ENCODE measurements at places on chromosomes 4 and X.

DNA sequence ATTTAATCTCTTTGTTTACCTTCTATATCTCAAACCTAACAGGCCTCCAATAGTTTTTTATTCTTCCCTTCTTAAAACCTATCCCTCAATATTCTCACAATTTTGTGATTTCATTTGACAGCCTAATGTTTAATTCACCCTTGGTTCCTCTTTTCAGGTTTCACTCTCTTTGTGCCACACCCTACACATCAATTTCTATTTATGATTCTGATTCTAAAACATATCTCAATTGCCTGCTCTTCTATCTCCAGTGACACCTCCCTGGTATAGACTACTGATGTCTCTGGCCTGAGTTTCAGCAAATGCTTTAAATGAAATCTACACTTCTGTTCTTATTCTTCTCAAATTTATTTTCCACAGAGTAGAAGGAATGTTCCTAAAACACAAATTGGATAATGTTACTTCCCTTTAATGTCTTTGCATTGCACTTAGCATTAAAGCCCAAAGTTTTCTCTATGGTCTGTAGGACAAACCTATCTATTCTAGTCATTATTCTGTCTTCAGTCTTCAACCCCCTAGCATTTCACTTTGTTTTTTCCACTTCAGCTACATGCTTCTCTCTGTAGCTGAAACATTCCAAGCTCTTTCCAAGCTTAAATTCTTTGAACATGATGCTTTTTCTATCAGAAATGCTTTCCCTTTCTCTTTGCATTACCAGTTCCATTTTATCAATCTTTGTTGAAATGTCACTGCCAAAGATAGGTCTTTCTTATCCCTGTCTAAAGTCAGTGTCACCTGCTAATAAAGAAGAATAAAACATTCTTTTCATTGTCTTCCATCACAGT is 622.0 kb downstream of the CENPC start:
- peaks cover 3% of the 10 kb centered on the region for H3K4me1 ChIP-seq
- no peaks in the 10 kb centered on the region for H3K36me3 ChIP-seq
- DNase-seq: no peak
- H3K27ac ChIP-seq: no peak overlapping the region

DNA sequence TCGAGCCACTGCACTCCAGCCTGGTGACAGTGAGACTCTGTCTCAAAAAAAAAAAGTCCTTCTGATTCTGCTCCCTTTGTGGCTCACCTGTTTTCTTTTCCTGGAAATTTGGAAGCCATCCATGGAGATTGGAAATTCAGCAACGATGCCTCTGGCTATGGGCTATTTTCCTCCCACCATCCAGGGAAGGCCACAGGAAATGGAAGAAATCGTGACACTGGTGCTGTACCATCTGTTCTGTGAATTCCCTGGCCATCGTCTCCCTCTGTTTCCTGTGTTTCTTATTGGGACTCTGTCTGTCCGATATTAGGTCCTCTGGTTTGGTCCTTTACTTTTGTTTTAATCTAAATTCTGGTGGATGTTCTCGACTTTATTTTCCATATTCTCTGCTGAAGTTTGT is 29.4 kb upstream of the ADRA2C start:
- H3K36me3 ChIP-seq: no peaks in the 10 kb centered on the region
- H3K4me1 ChIP-seq: no peaks in the 10 kb centered on the region
- DNase-seq: no peak
- no peaks in the 10 kb centered on the region for H3K27me3 ChIP-seq
- no peak overlapping the region for H3K27ac ChIP-seq

GRCh38 chr4:766559-767283 is 59.2 kb downstream of the CPLX1 start:
- peaks cover 68% of the 10 kb centered on the region for H3K36me3 ChIP-seq
- DNase-seq: no peak
- no peaks in the 10 kb centered on the region for H3K4me1 ChIP-seq
- no peaks in the 10 kb centered on the region for H3K27me3 ChIP-seq
- peak overlapping the region; percentile 16 for H3K27ac ChIP-seq

- DNase-seq: no peak
- no peak overlapping the region for H3K27ac ChIP-seq
- H3K27me3 ChIP-seq: no peaks in the 10 kb centered on the region
- H3K36me3 ChIP-seq: no peaks in the 10 kb centered on the region
Measured at GRCh38 chrX:11724122-11725017, 33.7 kb upstream of the MSL3 start.

- H3K27ac ChIP-seq: no peak overlapping the region
- H3K36me3 ChIP-seq: peaks cover 49% of the 10 kb centered on the region
- no peaks in the 10 kb centered on the region for H3K27me3 ChIP-seq
Measured at GRCh38 chr4:7822877-7823276, 116.8 kb downstream of the AFAP1 start.

GRCh38 chr4:111632641-111633151 is 512.6 kb upstream of the FAM241A start:
- H3K27me3 ChIP-seq: no peaks in the 10 kb centered on the region
- H3K27ac ChIP-seq: no peak overlapping the region
- H3K4me1 ChIP-seq: peaks cover 4% of the 10 kb centered on the region
- DNase-seq: no peak
- no peaks in the 10 kb centered on the region for H3K36me3 ChIP-seq
- H3K4me3 ChIP-seq: no peak overlapping the region

DNA sequence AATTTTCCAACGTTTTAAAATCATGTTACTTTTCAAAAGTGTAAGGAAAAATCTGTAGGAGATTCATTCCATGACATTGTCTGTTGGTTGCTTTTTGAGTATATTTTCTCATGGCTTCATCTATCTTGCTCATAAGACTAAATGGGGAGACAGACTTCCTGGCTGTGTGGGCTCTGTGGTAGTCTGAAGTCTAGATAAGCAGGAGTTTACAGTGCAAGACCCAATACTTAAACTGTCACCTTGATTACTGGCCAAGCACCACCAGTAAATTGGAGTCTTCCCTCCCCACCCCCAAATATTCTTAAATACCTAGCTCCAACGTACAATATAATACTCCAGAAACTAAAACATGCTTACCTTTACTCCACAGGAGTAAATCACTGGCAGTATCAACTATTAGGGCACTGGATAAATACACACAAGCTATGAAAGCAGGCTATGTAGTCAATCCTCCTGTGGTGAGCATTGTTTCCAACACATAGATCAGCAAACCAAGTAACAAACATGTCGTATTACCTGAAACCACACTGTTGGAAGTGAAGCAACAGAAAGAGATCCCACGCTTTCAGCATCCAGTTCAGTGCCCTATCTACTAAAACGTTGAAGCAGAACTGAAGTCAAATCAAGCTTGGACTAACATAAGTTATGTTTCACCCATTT is 6.2 kb downstream of the HNRNPD start:
- H3K36me3 ChIP-seq: peaks cover 80% of the 10 kb centered on the region
- DNase-seq: no peak
- peak overlapping the region; percentile 99 for H3K4me3 ChIP-seq
- H3K27me3 ChIP-seq: no peaks in the 10 kb centered on the region
- H3K27ac ChIP-seq: no peak overlapping the region

- DNase-seq: no peak
- H3K4me3 ChIP-seq: no peak overlapping the region
- H3K27ac ChIP-seq: no peak overlapping the region
- no peaks in the 10 kb centered on the region for H3K36me3 ChIP-seq
- no peaks in the 10 kb centered on the region for H3K4me1 ChIP-seq
Measured at GRCh38 chr4:42473071-42473684, 75.9 kb downstream of the SHISA3 start.

- no peak for DNase-seq
- H3K4me1 ChIP-seq: no peaks in the 10 kb centered on the region
- H3K36me3 ChIP-seq: no peaks in the 10 kb centered on the region
- H3K27me3 ChIP-seq: no peaks in the 10 kb centered on the region
Measured at GRCh38 chr4:176354884-176355283, 35.1 kb downstream of the SPCS3 start.

- H3K27me3 ChIP-seq: no peaks in the 10 kb centered on the region
- no peak for DNase-seq
- H3K4me3 ChIP-seq: no peak overlapping the region
- H3K27ac ChIP-seq: no peak overlapping the region
- H3K36me3 ChIP-seq: no peaks in the 10 kb centered on the region
Measured at GRCh38 chrX:41449131-41449530, 2.0 kb downstream of the NYX start.

- no peaks in the 10 kb centered on the region for H3K27me3 ChIP-seq
- DNase-seq: no peak
- H3K4me1 ChIP-seq: peaks cover 17% of the 10 kb centered on the region
- H3K4me3 ChIP-seq: no peak overlapping the region
- no peak overlapping the region for H3K27ac ChIP-seq
- H3K36me3 ChIP-seq: peaks cover 74% of the 10 kb centered on the region
Measured at GRCh38 chr4:169099771-169100180, 89.7 kb upstream of the CBR4 start.

DNA sequence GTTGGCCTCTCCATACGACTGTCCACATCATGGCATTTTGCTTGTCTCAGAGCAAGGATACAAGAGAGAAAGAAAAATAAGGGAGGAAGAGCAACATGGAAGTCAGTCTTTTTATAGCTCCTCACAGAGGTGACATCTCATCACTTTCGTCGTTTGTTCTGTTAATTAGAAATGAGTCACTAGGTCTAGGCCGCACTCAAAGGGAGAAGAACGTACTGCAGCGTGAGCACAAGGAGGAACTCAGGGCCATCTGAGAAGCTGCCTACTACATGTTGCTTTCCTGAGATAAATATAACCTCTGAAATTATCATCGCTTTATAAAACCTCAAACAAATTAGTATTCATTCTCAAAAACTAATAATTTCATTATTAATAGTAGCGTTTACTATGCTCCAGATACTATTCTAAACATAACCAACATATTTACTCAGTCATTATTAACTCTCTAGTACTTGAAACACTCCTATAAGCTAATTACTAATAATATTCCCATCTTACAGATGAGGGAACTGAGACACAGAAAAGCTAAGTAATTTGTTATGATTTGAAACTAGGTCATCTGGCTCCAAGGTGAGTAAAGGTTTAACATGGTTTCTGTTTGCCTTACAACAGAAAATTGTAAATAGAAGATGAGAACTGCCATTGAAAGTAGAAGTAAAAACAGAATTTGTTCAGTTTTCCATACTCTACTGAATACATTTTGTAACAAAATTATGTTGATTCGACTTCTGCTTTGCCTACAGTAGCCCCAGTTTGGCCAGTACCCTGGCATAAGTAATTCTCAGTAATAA is 213.2 kb upstream of the UGT8 start:
- DNase-seq: no peak
- no peak overlapping the region for H3K4me3 ChIP-seq
- peaks cover 8% of the 10 kb centered on the region for H3K4me1 ChIP-seq
- no peaks in the 10 kb centered on the region for H3K36me3 ChIP-seq

GRCh38 chr4:80006935-80007744 is 65.9 kb downstream of the ANTXR2 start:
- no peak overlapping the region for H3K4me3 ChIP-seq
- peaks cover 49% of the 10 kb centered on the region for H3K27me3 ChIP-seq
- DNase-seq: no peak
- H3K4me1 ChIP-seq: peaks cover 3% of the 10 kb centered on the region
- H3K36me3 ChIP-seq: peaks cover 5% of the 10 kb centered on the region

GRCh38 chr4:90584051-90584450 is 456.9 kb downstream of the CCSER1 start:
- no peaks in the 10 kb centered on the region for H3K27me3 ChIP-seq
- no peaks in the 10 kb centered on the region for H3K4me1 ChIP-seq
- H3K36me3 ChIP-seq: no peaks in the 10 kb centered on the region

- peak; percentile 43 for DNase-seq
- H3K27me3 ChIP-seq: no peaks in the 10 kb centered on the region
- H3K36me3 ChIP-seq: no peaks in the 10 kb centered on the region
- H3K4me3 ChIP-seq: no peak overlapping the region
- H3K27ac ChIP-seq: no peak overlapping the region
Measured at GRCh38 chrX:68292471-68292870, 140.8 kb downstream of the OPHN1 start.

GRCh38 chrX:37871626-37872302 is 24.4 kb upstream of the DYNLT3 start:
- no peak for DNase-seq
- H3K27me3 ChIP-seq: no peaks in the 10 kb centered on the region
- no peak overlapping the region for H3K27ac ChIP-seq
- no peaks in the 10 kb centered on the region for H3K4me1 ChIP-seq
- no peak overlapping the region for H3K4me3 ChIP-seq

- peak; percentile 87 for DNase-seq
- H3K36me3 ChIP-seq: no peaks in the 10 kb centered on the region
- peak within 1 kb of the TSS; percentile 87 for H3K27ac ChIP-seq
- no peaks in the 10 kb centered on the region for H3K27me3 ChIP-seq
- peak within 1 kb of the TSS; percentile 95 for H3K4me3 ChIP-seq
Measured at GRCh38 chr4:145938618-145939440, at the start of gene ZNF827. Gene ZNF827, minus strand, starts transcription at chr4:145938823. Its CDS starts 416 bp downstream, at chr4:145938407.

DNA sequence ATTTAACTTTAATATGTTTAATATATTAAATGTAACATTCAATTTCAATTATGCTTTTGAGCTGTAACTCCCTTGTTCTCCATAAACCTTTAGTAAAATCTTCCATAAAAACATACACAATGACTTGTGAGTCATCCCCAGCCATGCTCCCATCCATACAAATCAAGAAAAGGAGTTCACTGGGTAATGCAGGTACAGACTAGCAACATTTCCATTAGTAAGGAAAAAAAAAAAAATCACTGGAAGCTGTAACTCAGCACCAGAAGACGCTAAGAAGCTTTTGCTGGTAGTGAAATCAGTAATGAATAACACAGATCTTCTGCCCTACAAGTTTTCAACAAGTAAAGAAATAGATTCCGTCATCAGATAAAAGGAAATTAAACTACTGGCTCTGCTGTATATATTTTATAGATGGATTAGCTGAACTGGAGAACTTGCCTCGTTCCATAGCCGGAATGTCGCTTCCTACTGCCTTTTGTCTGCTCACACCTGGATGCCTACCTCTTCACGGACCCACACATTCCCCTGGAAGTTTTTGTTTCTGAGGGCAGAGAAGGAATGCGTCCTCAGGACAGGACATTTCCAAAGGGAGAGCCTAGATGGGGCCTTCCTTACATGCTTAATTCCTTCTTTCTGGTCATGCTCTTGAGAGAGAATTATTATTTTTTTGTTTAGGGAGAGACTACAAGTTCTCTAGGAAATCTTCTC is 298.4 kb upstream of the ANKRD50 start:
- no peak overlapping the region for H3K27ac ChIP-seq
- no peaks in the 10 kb centered on the region for H3K36me3 ChIP-seq
- no peak overlapping the region for H3K4me3 ChIP-seq
- peak; percentile 52 for DNase-seq
- no peaks in the 10 kb centered on the region for H3K27me3 ChIP-seq

DNA sequence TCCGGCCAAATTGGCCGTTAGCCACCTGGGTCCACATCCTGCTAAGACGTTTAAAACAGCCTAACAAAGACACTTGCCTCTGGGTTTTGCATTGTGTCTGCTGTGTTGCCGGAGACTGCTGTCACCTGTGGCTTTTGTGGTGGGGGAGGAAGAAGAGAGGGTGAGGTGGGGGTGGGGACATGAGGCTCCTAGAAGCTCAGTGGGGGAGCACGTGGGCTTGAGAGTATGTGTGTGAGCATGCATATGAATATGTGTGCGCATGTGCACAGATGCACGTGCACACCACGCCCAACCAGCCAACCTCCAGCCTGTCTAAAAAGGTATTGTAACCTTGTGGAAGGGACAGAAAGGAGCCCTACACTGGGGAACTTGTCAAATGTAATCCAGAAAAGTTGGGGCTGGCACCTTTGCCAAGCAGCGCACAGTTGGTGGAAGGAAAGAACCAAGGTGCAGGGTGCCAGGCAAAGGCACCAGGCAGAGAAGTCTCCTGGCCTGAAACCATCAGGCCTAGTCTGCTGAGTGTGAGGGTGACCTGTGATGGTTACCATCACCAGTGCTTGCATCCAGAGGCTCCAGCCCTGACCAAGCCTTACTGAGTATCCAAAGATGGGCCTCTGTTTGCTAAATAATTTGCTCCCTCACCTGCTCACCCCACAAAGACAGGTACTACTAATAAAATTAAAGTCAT is 10.1 kb upstream of the SASH3 start:
- H3K36me3 ChIP-seq: no peaks in the 10 kb centered on the region
- DNase-seq: no peak
- H3K4me3 ChIP-seq: no peak overlapping the region
- H3K27ac ChIP-seq: no peak overlapping the region
- no peaks in the 10 kb centered on the region for H3K27me3 ChIP-seq

Data from endodermal cell (in vitro differentiated cells).